ENCODE measurements at places on chromosomes 6 and 20.

GRCh38 chr6:117317261-117317660 lies 51.9 kb downstream of the VGLL2 start:
- DNase-seq: no peak

DNA sequence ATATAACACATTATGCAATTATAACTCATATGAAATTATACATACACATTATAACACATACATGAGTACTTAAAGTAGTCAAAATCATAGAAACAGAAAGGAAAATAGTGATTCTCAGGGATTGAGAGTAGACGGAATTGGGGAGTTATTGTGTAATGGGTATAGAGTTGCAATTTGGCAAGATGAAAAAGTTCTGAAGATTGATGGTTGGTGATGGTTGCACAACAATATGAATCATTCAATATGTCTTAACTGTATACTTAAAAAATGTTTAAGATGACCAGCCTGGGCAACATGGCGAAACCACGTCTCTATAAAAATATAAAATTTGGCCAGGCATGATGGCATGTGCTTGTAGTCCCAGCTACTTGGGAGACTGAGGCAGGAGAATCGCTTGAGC lies 372.7 kb downstream of the CDKAL1 start:
- no peak for DNase-seq

DNA sequence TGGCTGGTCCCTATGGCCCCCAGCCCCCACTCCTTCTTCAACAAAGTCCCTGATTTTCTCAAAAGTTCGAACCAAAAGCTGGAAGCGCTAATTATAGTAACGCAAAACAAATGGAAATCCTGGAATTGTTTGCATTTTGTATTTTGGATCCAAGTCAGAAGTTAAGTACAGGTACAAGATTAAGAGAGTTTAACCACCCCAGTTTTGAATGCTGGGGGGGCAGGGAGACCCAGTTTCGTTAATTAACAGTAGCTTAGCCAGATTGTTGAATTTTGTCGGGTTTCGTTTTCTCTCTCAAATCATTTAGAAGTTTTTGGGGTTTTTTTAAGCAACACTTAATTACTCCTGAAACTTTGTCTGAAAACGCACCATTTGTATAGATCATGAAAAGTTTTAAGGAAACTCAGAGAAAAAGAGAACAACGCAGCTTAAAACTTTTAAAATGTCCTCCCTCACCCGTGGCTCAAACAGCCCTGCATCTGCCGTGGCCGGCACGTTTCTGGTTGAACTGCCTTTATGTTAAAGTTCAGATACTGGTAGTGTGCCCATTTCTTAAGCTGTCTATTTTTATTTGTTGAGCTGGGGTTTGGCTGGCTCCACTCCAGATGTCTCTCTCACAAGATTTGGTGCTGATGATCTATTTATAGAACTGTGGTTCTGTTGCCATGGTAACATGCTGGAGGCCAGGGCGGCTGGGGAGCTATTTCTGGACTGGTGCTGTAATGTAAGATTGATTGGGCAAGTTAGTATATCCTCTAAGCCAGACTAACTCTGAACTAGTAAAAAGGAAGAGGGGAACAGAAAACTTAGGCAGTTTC lies 55.0 kb downstream of the GNAS start:
- no peak for DNase-seq

DNA sequence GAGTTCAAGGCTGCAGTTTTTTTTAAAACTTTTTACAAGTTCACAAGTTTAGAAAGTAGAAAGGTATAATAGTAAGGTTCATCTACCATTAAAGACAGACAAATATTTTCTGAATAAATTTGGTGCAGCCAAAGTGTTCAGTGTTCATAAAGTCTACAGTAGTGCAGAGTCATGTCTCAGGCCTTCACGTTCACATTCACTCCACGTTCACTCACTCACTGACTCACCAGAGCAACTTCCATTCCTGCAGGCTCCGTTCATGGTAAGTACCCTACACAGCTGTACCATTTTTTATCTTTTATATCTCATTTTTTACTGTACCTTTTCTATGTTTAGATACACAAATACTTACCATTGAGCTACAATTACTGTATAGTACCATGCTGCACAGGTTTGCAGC lies 67.6 kb downstream of the B4GALT5 start:
- no peak for DNase-seq

DNA sequence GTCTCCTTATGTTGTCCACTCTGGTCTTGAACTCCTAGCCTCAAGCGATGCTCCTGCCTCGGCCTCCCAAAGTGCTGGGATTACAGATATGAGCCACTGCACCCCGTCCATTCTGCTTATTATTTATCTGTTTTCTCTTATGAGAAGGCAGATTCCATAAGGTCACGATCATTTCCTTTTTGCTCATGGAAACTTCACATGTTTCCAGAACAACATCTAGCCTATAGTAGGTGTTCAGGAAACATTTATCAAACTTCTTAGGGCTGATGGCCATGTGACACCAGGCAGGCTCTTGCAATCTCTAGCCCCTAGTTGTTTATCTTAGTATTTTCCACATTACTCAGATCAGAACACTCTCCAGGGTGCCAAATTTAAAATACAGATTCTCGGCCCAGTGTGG lies 61.2 kb downstream of the ZFP64 start:
- DNase-seq: no peak

DNA sequence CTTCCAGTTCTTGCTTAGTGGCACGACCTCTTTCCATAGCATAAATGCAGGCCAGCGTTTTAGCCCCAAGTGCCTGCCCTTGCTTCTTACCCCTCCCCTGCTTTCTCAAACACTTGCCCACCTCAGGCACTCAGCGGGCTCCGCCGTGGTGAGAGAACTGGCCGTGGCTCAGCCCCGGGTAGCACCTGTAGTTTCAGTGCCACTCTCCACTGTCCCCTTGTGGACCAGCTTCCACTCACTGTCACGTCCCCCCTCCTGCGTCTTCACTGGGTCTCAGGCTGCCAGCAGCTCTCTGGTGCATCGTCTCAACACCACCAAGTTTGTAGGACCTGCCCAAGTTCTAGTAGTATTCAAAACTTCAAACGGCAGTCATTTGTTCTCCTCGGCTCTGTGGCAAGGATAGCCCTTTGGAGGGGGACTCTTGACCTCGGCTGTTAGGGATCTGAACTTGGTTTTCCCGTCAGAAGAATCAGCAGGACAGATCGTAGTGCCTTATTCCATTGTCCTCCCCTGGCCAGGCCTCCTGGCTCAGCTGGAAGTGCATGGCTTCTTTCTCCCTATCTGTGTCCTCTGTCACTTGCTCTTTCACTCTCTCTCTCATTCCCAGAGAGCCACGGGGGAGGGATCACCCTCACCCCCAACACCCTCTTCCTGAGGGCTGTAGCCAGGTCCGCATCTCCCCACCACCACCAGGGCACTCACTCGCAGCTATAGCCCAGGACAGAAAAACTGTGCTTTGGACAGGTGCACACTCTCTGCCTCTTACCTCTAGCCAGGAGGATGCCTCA lies 44.6 kb downstream of the STK35 start:
- no peak for DNase-seq

DNA sequence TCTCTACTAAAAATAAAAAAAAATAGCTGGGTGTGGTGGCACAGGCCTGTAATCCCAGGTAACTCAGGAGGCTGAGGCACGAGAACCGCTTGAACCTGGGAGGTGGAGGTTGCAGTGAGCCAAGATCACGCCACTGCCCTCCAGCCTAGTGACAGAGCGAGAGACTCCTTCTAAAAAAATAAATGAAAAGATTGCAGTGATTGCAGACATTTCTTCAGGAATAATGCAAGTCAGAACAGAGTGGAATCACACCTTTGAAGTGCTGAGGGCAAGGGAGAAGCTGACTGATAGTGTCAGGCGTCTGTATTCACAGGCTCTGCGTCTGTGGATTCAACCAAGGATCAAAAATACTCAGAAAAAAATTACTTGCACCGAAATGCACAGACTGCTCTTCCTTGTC lies 2.6 kb upstream of the TCFL5 start:
- no peak for DNase-seq

DNA sequence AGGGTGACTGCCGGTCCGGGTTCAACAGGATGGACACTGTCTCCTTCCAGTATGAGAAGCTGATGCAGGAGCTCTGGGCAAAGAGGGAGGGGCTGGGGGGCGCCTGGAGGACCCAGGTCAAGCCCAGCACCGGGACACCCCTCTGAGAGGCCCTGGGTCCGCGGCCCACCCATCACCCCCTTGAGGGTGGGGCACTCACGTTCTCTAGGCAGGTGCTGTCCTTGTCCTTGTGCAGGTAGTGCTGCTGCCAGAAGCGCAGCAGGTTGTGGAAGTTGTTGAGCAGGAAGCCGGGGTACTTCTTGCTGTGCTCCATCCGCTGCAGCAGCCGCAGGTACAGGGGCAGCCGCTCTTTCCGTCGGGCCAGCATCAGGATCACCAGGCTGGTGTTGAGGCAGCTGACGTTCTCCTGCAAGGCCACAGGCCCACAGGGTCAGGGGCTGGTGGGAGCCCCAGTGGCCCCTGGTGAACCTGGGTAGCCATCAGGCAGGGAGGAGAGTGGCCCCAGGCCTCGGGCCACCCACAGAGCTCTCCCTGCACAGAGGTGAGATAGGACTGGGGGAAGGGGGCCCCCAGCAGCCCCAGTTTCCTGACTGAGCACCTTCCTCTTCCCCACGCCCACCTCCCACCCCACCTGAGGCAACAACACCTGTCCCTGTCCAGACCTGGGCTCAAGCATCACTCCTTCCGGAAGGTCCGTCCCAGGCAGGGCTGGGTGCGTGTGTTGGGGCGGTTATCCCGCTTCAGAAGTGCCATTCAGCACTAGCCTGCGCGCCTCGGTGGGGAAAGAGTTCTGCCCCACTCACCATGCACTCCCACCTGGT lies 47.8 kb downstream of the MYH7B start:
- no peak for DNase-seq

DNA sequence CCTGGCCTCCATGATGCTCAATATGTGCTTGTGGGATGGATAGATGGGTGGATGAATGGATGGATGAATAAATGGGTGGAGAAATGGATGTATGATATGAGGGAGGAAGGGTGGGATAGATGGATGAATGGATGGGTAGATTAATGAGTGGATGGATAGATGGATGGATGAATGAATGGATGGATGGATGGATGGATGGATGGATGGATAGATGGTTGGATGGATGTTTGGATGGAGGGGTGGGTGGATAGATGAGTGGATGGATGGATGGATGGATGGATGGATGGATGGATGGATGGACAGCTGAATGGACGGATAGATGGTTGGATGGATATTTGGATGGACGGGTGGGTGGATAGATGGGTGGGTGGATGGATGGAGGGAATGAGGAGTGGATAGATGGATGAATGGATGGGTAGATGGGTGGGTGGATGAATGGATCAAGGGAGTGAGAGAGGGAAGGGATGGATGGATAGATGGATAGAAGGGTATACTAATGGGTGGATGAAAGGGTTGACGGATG lies 139.4 kb downstream of the CEBPB start:
- no peak for DNase-seq

GRCh38 chr6:143802833-143803565 lies 40.1 kb upstream of the LTV1 start:
- DNase-seq: no peak

DNA sequence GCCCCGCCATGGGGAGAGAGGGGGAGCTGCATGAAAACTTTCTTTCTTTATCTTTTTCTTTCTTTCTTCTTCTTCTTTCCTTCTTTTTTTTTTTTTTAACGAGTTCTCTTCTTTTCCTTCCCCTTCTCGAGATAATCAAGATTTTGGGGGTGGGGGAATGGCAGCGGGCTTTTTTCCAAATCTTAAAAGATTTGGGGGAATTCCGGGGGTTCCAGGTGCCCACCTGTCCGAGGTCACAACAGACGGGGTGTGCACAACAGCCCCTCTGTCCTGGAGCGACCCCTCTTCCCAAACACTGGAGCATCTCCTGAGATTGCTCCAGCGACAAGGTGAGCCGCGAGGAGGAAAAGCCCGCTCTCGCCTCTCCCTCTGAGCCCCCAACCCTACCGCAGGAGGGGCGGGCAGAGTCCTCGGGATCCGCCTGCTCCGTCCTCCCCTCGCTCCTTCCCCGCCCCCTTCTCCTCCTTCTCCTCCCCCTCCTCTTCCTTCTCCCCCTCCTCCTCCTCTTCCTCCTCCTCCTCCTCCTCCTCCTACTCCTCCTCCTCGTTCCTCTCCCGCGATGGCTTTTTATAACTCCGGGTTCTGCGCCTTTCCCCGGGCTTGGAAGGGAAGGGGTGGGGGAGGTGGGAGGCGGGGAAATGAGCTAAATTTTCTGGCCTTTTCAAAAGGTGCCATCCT lies 689 bp upstream of the KCNB1 start:
- no peak for DNase-seq

- DNase-seq: no peak
Observed at GRCh38 chr6:88339761-88340160, 173.6 kb upstream of the CNR1 start.

- no peak for DNase-seq
Observed at GRCh38 chr20:58117944-58118343, 110.5 kb downstream of the ANKRD60 start.

- DNase-seq: no peak
Observed at GRCh38 chr6:41443616-41444525, 102.3 kb upstream of the FOXP4 start.

GRCh38 chr20:6663104-6663503 lies 104.4 kb upstream of the BMP2 start:
- DNase-seq: no peak

DNA sequence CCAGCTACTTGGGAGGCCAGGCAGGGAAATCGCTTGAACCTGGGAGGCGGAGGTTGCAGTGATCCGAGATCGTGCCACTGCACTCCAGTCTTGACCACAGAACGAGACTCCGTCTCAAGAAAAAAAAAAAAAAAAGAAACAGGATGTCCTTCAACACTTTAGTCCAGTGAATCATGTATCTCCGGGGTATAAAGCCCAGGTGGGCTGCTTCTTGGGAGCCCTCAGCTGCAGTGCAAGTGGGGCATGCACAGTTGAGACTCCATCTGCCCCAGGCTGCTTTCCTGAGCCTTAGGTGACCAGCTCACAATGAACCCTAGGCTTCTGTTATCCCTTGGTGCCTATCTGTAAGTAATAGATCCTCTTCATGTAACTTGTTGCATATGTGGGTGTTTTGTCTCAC lies 187.1 kb upstream of the RNF24 start:
- DNase-seq: no peak

- DNase-seq: no peak
Observed at GRCh38 chr20:2942439-2942838, 69.2 kb downstream of the PTPRA start.

GRCh38 chr20:25023356-25023755 lies 30.8 kb upstream of the APMAP start:
- DNase-seq: no peak

DNA sequence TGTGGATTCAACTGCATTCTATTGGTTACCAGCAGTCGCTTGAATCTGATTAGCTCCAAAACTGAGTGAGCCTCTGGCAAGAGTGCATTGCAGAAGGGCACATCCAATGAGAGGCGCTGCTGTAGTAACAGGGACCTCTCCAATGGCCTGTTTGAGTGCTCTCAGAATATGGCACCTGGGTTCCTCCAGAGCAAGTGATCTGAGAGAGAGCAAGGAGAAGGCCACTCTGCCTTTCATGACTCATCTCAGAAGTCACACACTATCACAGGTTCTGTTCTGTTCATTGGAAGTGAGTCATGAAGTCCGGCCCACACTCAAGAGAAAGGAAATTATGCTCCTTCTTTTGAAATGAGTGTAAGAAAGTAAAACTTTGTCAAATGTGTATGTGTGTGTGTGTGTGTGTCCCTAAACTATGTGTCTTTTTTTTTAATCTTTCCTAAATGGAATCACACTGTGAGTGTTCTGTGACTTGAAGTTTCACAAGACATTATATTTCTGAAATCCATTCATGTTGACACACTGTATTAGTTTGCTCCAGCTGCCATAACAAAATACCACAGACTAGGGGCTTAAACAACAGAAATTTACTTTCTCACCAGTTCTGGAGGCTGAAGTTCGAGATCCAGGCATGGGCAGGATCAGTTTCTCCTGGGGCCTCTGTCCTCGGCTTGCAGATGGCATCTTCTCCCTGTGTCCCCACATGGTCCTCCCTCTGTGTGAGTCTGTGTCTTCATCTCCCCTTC lies 138.3 kb upstream of the CDYL start:
- DNase-seq: no peak

- no peak for DNase-seq
Observed at GRCh38 chr20:870758-871157, 37.2 kb downstream of the FAM110A start.
